ENCODE measurements at places on chromosomes 3 and 15. TPM values are rescaled to one million over a fixed set of nuclear protein-coding genes. Genes with fewer than 3 reads are reported as not detected.

The ARNT2 gene
- total RNA-seq = 5.6 TPM

The ACSBG1 gene
- total RNA-seq = not detected

- DNase-seq = no peak
Observed at GRCh38 chr15:73366766-73367623, 1.8 kb downstream of the HCN4 start.

The SAXO2 gene
- total RNA-seq = 0.88 TPM
